ENCODE measurements at places on chromosomes 6 and 20. TPM values are rescaled to one million over a fixed set of nuclear protein-coding genes. Genes with fewer than 3 reads are reported as not detected.
A peak's percentile ranks its signal among the peaks of the same experiment; 100 is the strongest.

- H3K27ac ChIP-seq: no peak overlapping the region
- no peaks in the 10 kb centered on the region for H3K36me3 ChIP-seq
- no peak for DNase-seq
- no peak overlapping the region for H3K4me3 ChIP-seq
- H3K27me3 ChIP-seq: no peaks in the 10 kb centered on the region
Observed at GRCh38 chr6:157014871-157015270, 237.7 kb downstream of the ARID1B start.

- no peak within 1 kb of the TSS for H3K27ac ChIP-seq
- H3K36me3 ChIP-seq: no peaks in the 10 kb centered on the region
- H3K4me1 ChIP-seq: peaks cover 3% of the 10 kb centered on the region
Observed at GRCh38 chr6:55578537-55579363, at the start of gene HMGCLL1. Gene HMGCLL1, minus strand, starts transcription at chr6:55579192. Its CDS starts 137 bp downstream, at chr6:55579055.

- H3K4me1 ChIP-seq: no peaks in the 10 kb centered on the region
Observed at GRCh38 chr20:36339646-36340592, 33.8 kb downstream of the DLGAP4 start.

GRCh38 chr6:30006170-30007131 is 54.6 kb upstream of the POLR1H start:
- peaks cover 2% of the 10 kb centered on the region for H3K4me1 ChIP-seq
- peaks cover 43% of the 10 kb centered on the region for H3K27me3 ChIP-seq
- no peaks in the 10 kb centered on the region for H3K36me3 ChIP-seq
- no peak overlapping the region for H3K27ac ChIP-seq

GRCh38 chr6:79461205-79461604 is 76.0 kb downstream of the LCA5 start:
- DNase-seq: no peak
- no peak overlapping the region for H3K4me3 ChIP-seq
- no peak overlapping the region for H3K27ac ChIP-seq
- no peaks in the 10 kb centered on the region for H3K4me1 ChIP-seq
- no peaks in the 10 kb centered on the region for H3K36me3 ChIP-seq

GRCh38 chr6:84411060-84411629 is 183.7 kb upstream of the CEP162 start:
- no peak overlapping the region for H3K27ac ChIP-seq
- DNase-seq: no peak
- no peaks in the 10 kb centered on the region for H3K4me1 ChIP-seq
- H3K36me3 ChIP-seq: no peaks in the 10 kb centered on the region

- H3K27ac ChIP-seq: no peak overlapping the region
- DNase-seq: no peak
- no peak overlapping the region for H3K4me3 ChIP-seq
- H3K36me3 ChIP-seq: no peaks in the 10 kb centered on the region
Observed at GRCh38 chr6:169380493-169380892, 126.8 kb upstream of the THBS2 start.

DNA sequence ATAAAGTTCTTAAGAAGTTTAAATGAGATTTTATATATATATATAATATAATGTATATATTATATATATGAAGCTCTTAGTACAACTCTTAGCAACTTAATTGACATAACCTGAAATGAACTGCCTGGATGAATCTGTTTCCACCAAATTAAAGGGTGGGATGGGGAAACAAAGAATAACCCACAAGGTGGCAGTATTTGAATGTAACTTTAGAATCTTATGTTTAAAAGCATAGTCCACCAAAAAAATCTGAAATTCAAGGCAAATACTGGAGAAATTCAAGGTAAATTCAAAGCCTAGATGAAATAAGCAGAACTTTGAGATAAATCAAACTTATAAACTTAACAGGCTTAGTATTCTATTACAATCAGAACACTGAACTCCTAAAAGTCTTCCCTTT is 4.4 kb upstream of the IBTK start:
- H3K4me1 ChIP-seq: peaks cover 10% of the 10 kb centered on the region
- DNase-seq: peak; percentile 62
- no peak overlapping the region for H3K4me3 ChIP-seq
- H3K36me3 ChIP-seq: no peaks in the 10 kb centered on the region
- H3K27ac ChIP-seq: no peak overlapping the region

- H3K4me1 ChIP-seq: no peaks in the 10 kb centered on the region
- no peak overlapping the region for H3K27ac ChIP-seq
- no peaks in the 10 kb centered on the region for H3K36me3 ChIP-seq
- no peak overlapping the region for H3K4me3 ChIP-seq
Observed at GRCh38 chr20:60570481-60571277, 612.5 kb downstream of the CDH26 start.

- no peak for DNase-seq
- no peaks in the 10 kb centered on the region for H3K36me3 ChIP-seq
- H3K4me3 ChIP-seq: no peak overlapping the region
- H3K27ac ChIP-seq: no peak overlapping the region
- no peaks in the 10 kb centered on the region for H3K4me1 ChIP-seq
- H3K27me3 ChIP-seq: no peaks in the 10 kb centered on the region
Observed at GRCh38 chr6:161564952-161565351, 291.1 kb upstream of the AGPAT4 start.

DNA sequence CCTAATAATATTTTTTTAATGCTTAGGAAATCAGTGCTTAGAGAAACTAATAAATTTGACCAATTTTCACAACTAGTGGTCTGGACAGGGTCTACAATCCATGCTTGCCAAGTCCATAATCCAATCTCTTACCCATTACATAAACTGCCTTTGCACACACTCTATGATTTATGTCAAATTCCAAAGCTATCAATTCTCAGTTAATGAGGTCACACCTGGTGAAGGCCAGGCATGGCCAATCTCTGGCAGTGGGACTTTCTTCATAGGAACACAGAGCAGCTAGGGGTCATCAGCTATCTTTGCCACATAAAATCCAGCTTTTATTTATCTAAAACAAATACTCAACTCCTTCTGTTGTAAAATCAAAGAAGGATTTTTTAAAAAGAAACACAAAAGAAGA is 21.2 kb downstream of the PAK5 start:
- H3K4me3 ChIP-seq: no peak overlapping the region
- H3K36me3 ChIP-seq: no peaks in the 10 kb centered on the region
- no peak overlapping the region for H3K27ac ChIP-seq
- H3K4me1 ChIP-seq: no peaks in the 10 kb centered on the region

GRCh38 chr6:16216501-16217155 is 21.8 kb upstream of the GMPR start:
- peaks cover 28% of the 10 kb centered on the region for H3K4me1 ChIP-seq
- H3K27ac ChIP-seq: peak overlapping the region; percentile 99
- no peak overlapping the region for H3K4me3 ChIP-seq
- DNase-seq: peak; percentile 41

GRCh38 chr6:15960740-15961634 is 167.9 kb upstream of the MYLIP start:
- no peak for DNase-seq
- no peak overlapping the region for H3K4me3 ChIP-seq
- no peaks in the 10 kb centered on the region for H3K36me3 ChIP-seq
- peak overlapping the region; percentile 91 for H3K27ac ChIP-seq
- H3K4me1 ChIP-seq: peaks cover 25% of the 10 kb centered on the region
- no peaks in the 10 kb centered on the region for H3K27me3 ChIP-seq

- H3K36me3 ChIP-seq: no peaks in the 10 kb centered on the region
- H3K27me3 ChIP-seq: no peaks in the 10 kb centered on the region
- H3K4me1 ChIP-seq: no peaks in the 10 kb centered on the region
Observed at GRCh38 chr6:62345962-62346689, 60.1 kb upstream of the KHDRBS2 start.

DNA sequence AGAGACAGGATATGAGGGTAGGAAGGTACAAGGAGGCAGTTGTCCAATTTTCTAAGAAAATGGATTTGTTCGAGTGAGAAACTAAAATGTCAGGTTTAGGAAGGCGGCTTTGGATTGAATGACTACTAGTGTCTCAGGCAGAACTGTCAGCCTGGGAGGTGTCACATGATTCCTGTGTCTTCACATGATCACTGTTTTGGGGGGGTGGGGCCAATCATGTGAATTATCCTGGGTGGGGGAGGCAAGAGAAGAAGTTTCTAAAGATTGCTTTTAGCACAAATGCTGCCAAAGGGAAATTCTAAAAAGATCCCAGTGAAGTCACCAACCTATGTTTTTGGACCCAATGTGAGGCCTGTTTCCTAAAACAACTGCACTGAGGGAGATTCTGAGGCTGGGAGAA is 2.3 kb downstream of the SIRPA start:
- no peak overlapping the region for H3K27ac ChIP-seq
- no peaks in the 10 kb centered on the region for H3K27me3 ChIP-seq
- peaks cover 8% of the 10 kb centered on the region for H3K4me1 ChIP-seq
- no peak overlapping the region for H3K4me3 ChIP-seq

- no peak for DNase-seq
- no peaks in the 10 kb centered on the region for H3K36me3 ChIP-seq
- H3K27me3 ChIP-seq: no peaks in the 10 kb centered on the region
Observed at GRCh38 chr6:150634176-150634963, 34.7 kb downstream of the PLEKHG1 start.

GRCh38 chr6:29502597-29502996 is 14.8 kb upstream of the MAS1L start:
- no peaks in the 10 kb centered on the region for H3K4me1 ChIP-seq
- H3K36me3 ChIP-seq: no peaks in the 10 kb centered on the region
- no peaks in the 10 kb centered on the region for H3K27me3 ChIP-seq
- DNase-seq: peak; percentile 18
- H3K27ac ChIP-seq: no peak overlapping the region
- no peak overlapping the region for H3K4me3 ChIP-seq

DNA sequence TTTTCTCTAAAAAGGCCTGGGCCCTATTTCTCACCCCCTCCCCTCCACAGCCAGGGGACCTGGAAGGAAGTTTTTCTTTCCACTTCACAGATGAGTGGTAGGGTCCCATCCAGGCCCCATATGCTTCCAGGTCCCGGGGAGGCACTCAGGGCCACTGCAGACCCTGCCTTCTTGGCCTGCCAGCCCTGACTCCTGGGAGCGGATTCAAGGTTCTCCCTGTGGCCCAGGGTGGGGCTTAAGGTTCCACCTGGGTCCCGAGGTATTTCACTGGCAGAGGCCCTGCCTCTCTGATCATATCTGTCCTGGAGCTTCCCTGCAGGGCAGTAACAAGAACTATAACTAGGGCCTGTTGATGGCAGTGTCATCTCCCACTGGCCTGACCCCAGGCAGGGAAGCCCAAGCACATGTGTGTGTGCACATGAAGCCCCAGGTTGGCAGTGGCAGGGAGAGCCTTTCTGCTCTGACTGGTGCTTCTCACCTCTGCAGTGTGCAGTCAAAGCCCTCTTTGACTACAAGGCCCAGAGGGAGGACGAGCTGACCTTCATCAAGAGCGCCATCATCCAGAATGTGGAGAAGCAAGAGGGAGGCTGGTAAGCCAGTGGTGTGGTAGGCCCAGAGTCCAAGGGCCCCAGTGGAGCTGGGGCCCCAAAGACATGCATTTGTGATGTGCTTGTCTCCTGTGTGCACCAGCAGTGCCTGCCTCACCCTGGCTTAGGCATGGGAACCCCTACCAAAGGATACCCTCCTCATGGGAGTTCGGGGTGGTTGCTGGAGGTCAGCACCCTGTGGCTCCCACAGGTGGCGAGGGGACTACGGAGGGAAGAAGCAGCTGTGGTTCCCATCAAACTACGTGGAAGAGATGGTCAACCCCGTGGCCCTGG is 31.2 kb downstream of the PLCG1 start:
- H3K27me3 ChIP-seq: no peaks in the 10 kb centered on the region
- H3K4me3 ChIP-seq: no peak overlapping the region
- peaks cover 32% of the 10 kb centered on the region for H3K36me3 ChIP-seq
- H3K27ac ChIP-seq: no peak overlapping the region
- peaks cover 3% of the 10 kb centered on the region for H3K4me1 ChIP-seq
- DNase-seq: no peak

DNA sequence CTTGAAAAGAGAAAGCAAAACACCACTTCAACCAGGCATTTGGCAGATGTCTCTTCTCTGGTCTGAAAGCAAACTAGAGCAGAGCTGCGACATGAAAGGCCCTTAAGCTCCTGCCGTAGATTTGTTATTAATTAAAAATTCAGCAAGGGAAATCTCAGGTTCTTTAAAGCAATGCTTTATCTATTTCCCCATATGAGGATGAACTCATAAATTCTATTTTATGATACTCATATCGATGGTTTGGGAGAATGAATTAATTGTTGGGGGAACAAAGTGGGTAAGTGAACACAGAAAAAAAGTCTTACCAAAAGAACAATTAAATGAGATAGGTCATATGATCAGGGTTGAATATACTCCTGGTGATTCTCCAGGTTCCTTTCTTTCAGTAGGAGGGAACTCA is 464.7 kb upstream of the SLC35B3 start:
- no peak for DNase-seq
- H3K27ac ChIP-seq: no peak overlapping the region
- H3K4me1 ChIP-seq: no peaks in the 10 kb centered on the region
- no peaks in the 10 kb centered on the region for H3K36me3 ChIP-seq
- no peaks in the 10 kb centered on the region for H3K27me3 ChIP-seq

DNA sequence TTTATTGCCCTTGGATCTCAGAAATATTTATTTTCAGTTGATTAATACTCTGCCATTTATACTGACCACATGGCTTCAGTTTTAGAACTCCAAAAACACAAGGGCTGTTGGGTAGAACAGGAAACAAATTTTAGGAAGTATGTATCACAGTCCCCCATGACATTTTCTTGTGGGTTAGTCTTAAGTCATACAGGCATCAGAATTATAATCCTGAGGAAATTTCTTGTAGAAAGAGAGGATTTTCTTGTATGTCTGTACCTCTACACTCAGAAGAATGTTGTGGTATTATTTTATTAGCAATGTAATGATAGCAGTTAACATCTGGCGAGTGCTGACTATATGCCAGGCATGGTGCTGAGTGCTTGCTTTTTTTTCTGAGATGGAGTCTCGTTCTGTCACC is 302.9 kb downstream of the CLIC5 start:
- H3K4me3 ChIP-seq: no peak overlapping the region
- H3K4me1 ChIP-seq: no peaks in the 10 kb centered on the region
- H3K27ac ChIP-seq: no peak overlapping the region
- DNase-seq: no peak

- no peaks in the 10 kb centered on the region for H3K36me3 ChIP-seq
- no peak overlapping the region for H3K4me3 ChIP-seq
- no peak for DNase-seq
- H3K27me3 ChIP-seq: peaks cover 60% of the 10 kb centered on the region
- no peaks in the 10 kb centered on the region for H3K4me1 ChIP-seq
Observed at GRCh38 chr6:34143196-34143883, 2.5 kb downstream of the GRM4 start.

- H3K4me3 ChIP-seq: no peak overlapping the region
- H3K27me3 ChIP-seq: no peaks in the 10 kb centered on the region
- H3K27ac ChIP-seq: no peak overlapping the region
Observed at GRCh38 chr20:59774204-59774641, 159.2 kb downstream of the SYCP2 start.

DNA sequence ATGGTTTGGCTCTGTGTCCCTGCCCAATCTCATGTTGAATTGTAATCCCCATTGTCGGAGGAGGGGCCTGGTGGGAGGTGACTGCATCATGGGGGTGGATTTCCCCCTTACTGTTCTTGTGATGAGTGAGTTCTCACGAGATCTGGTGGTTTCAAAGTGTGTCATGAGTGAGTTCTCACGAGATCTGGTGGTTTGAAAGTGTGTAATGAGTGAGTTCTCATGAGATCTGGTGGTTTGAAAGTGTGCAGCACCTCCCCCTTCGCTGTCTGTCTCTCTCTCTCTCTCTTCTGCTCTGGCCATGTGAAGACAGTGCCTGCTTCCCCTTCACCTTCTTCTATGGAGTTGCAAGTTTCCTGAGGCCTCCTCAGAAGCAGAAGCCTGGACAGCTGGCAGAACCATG is 87.6 kb downstream of the MYLK4 start:
- H3K4me3 ChIP-seq: no peak overlapping the region
- no peaks in the 10 kb centered on the region for H3K27me3 ChIP-seq
- H3K36me3 ChIP-seq: no peaks in the 10 kb centered on the region
- H3K27ac ChIP-seq: no peak overlapping the region
- no peak for DNase-seq

The UST gene
- 0.81 TPM for total RNA-seq

The KIF13A gene
- total RNA-seq: 65.8 TPM

The DLL1 gene
- total RNA-seq: 2.0 TPM

The GPR63 gene
- total RNA-seq: 0.13 TPM

The LY6G5C gene
- total RNA-seq: 5.2 TPM

The LINC00237 gene
- not detected for total RNA-seq

The CTSA gene
- 169 TPM for total RNA-seq
